Brain pericyte (primary cell): ENCODE measurements at places on chromosomes 6 and 20.

GRCh38 chr20:62377615-62378178 is 9.2 kb upstream of the RPS21 start:
- no peak for DNase-seq

DNA sequence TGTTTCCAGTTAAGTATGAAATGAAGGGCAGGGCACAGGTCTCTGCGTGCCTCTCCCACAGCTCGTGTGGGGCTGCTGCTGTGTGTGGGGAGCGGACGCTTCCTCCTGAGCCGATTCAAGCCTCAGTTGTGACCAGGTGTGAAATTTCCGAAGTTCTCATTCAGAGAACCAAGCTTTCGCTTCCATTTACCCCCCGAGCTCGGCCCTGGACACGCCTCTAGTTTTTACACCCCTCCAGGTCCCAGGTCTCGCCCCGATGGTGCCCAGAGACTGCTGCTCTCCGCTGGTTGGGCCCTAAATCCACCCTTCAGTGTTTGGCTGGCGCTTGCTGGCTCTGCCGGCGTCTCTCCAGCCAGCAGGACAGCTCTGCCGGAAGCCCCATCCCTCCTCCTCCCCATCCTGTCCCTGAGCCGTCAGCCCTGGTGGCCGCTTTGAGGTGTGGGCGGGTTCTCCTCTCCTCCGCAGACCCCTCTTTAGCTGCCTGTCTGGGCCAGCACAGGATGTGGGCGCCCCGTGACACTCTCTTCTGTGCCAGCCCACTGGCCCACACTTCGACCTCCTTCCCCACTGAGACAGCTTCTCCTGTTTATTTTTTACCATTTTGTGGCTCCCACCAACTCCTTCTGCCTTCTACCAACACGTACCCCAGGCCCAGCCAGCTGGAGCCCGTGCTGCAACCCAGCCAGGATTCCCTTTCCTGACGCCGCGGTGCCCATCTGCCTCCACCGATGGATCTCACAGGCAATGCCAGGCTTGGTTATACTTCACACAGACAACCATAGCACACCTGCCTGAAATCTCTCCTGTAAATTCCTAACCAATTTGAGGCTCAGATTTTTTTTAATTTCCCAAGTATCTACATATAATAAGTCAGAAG is 142.8 kb downstream of the DLL1 start:
- no peak for DNase-seq

DNA sequence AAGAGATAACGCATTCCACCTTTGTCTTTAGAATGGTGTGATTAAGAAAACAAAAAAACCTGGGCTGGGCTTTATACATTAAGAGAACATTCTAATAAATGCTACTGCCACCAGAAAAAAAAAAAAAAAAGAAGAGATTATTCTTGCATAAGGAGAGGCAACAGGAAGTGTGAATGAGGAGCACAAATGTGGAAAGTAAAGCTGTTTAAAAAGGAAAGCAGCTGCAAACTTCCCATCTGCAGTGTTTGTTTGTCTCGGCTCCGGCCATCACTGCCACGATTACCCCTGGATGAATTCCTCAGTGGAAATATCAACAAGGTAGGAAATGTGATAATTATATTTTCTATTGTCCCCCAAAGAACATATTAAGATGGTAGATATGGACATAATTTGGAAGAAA is 223.9 kb downstream of the PHF3 start:
- DNase-seq, result no peak

DNA sequence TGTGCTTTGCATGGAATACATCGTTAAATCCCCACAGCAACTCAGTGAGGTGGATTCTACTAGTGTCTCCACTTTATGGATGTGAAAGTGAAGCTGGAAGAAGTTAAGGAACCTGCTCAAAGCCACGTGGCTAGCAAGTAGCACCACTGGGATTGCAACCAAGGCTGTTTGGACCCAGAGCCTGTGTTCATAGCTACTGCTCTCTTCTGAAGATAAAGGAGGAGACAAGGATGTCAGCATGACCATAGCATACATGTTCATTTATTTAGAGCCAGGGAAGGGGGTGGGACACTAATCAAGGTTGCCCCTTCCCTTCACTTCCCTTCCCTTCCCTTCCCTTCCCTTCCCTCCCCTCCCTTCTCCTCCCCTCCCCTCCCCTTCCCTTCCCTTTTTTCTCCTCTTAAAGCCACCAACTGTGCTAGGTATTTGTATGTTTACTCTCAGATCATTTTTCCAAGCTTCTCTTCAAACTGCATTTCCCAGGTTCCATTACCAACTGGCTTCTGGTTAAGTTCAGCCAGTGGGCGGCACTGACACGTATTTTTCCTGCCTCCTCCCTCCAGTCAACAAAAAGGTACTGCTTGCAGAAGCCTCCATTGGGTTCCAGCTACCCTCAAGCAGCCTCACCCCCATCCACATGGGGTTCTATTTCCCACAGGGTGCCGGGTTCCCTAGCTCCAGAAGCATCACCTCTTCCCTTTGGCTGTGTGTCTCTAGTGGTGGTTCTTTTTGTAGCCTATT is 134.9 kb downstream of the BCAS1 start:
- no peak for DNase-seq

- no peak for DNase-seq
These were observed 247.3 kb downstream of the ZNF217 start for GRCh38 chr20:53346335-53346648.

DNA sequence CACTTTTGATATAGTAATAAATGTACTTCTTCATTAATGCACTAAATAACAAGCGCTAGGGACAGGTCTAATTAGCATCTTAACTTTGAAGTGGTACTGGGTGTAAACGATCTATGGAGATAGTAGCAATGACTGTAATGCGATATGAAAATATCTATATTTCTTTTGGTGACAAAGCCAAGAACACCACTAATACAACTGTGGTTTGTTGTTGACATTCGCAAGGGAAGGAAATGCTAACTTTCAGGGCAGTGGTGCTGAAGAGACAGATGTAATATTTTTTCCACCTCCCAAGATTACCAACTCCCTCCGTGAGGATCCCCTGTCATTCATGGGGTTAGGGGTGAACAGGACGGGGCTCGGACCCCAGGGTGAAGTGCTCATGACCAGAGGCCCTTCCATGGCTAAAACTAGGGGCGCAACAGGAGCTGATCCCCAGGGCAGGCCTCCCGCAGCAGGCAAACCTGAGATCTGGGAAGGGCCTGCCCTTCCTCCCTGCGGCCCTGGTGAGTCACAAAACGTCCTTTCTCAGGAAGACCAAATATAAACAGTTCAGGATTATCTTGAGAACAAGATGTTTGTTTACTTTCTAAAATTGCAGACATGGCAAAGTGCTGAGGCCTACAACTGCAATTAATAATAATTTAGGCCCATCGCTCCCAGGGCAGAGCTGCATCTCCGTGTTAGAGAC is 65.0 kb upstream of the TOX2 start:
- DNase-seq, result peak; percentile 64

GRCh38 chr6:46637933-46638332 is 14.7 kb downstream of the CYP39A1 start:
- DNase-seq, result no peak

- no peak for DNase-seq
These were observed 20.9 kb upstream of the KLHL31 start for GRCh38 chr6:53686355-53686940.

- no peak for DNase-seq
These were observed 24.7 kb downstream of the MRPL14 start for GRCh38 chr6:44102527-44102926.
